ENCODE measurements at places on chromosomes 4 and X. TPM values are rescaled to one million over a fixed set of nuclear protein-coding genes. Genes with fewer than 3 reads are reported as not detected.

GRCh38 chr4:4512282-4512681 is 29.6 kb downstream of the STX18 start:
- no peak overlapping the region for H3K27ac ChIP-seq
- no peaks in the 10 kb centered on the region for H3K36me3 ChIP-seq
- H3K4me3 ChIP-seq, result no peak overlapping the region
- H3K27me3 ChIP-seq, result no peaks in the 10 kb centered on the region
- no peak for DNase-seq

JAKMIP1 gene
- total RNA-seq, result 0.49 TPM

- H3K4me3 ChIP-seq, result no peak overlapping the region
- H3K27me3 ChIP-seq, result peaks cover 7% of the 10 kb centered on the region
- no peaks in the 10 kb centered on the region for H3K36me3 ChIP-seq
Observed at GRCh38 chrX:153832728-153833127, 2.4 kb upstream of the PDZD4 start.

DNA sequence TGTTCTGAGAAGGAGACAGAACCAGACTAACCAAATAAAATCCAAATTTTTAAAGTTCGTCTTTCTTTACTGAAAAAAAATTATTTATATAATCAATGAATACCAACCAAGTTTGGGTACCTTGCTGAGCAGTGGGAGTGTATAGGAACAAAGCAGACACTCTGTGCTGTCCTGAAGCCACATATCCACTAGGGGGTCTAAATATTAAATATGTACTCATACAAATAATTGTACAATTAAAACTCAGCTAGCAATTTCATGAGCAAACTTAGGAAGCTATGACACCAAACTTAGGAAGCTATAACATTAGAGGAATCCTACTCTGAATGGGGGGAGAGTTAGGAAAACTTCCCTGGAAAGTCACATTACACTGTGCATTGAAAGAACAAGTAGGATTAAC is 582.0 kb upstream of the EPHA5 start:
- no peaks in the 10 kb centered on the region for H3K36me3 ChIP-seq
- no peak overlapping the region for H3K27ac ChIP-seq
- H3K4me1 ChIP-seq, result no peaks in the 10 kb centered on the region
- no peak for DNase-seq

GRCh38 chr4:87865288-87865687 is 32.5 kb downstream of the MEPE start:
- H3K4me1 ChIP-seq, result no peaks in the 10 kb centered on the region
- no peaks in the 10 kb centered on the region for H3K36me3 ChIP-seq
- no peak overlapping the region for H3K4me3 ChIP-seq
- DNase-seq, result no peak

DNA sequence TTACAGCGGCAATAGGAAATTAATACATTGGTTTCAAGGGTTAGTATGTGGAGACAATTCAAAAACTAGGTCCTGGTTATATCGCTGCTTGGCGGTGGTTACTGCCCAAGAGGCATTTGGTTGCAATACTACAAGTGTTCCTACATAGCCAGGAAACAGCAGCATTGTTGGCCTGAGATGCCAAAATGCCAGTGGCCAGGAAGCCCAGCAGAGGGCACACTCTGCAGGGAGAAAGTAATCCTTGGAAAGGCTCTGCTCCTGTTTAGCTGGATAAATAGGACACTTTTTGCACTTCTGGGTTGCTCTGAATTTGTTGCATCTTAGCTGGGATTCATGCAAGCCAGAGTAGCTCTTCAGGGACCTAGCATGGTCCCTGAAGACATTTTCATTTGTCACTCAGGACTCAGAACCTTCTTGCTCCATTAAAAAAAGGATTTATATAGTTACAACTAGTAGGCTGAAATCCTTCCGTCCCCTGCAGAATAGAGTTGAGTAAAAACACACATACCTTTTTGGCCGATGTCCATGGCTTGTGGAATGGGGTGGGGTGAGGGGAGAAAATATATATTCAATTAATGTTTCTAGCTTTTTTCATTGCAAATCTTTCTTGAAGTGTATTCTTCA is 8.1 kb upstream of the GPR119 start:
- no peaks in the 10 kb centered on the region for H3K4me1 ChIP-seq
- H3K27me3 ChIP-seq, result no peaks in the 10 kb centered on the region
- H3K4me3 ChIP-seq, result no peak overlapping the region
- DNase-seq, result no peak
- H3K36me3 ChIP-seq, result no peaks in the 10 kb centered on the region
- H3K27ac ChIP-seq, result no peak overlapping the region

DNA sequence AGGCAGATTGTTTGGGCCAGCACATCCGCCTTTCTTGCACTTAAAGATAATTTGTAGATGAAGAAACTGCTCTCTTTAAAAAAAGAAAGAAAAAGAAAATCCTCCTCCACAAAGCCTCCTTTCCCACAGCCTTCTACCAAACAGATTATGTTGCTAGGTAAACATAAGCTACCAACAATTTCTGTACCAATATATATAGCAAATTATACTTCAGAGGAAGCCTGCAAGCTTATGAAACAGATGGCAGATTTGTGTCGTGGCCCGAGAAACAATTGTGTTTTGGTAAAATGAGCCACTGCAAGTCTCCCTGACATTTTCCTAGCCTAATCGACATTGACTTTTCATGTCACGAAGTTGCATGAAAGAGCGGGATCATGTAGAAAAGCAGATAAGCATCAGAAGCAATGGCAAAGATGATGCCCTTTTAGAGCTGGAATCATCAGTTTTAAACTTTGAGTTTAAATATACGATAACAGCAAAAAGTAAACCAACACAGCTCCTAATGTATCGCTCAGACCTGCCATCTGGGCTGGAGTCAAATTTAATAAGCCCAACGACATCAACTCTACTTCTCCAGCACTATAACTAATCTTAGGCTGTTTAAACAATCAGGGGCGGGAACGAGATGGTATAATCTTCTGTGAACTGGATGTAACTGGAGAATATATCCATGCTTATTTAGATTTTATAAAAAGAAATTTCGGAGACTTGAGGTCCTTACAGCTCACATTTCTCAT is 94.9 kb upstream of the PLAC1 start:
- no peak overlapping the region for H3K4me3 ChIP-seq
- no peaks in the 10 kb centered on the region for H3K36me3 ChIP-seq
- no peak overlapping the region for H3K27ac ChIP-seq
- no peak for DNase-seq
- H3K4me1 ChIP-seq, result no peaks in the 10 kb centered on the region

GRCh38 chr4:3065551-3065950 is 8.8 kb downstream of the HTT-AS start:
- no peaks in the 10 kb centered on the region for H3K36me3 ChIP-seq
- no peaks in the 10 kb centered on the region for H3K27me3 ChIP-seq
- no peak overlapping the region for H3K4me3 ChIP-seq

DNA sequence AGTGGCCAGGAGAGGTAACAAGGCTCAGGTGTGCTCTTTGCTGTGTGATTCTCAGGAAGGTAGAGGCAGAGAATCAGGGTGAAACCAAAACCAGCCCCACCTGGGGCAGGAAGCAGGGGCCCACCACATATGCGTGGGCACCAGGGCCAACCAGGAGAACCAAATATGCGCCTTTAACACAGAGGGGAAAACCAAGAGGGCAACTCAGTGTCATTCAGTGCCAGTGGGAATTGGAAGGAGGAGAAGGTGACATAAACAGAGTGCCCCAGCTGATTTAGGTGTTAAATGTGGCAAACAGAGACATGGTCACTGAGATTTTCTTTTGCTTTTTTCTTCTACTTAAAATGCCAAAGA is 106.8 kb upstream of the MAMLD1 start:
- DNase-seq, result no peak
- H3K27ac ChIP-seq, result no peak overlapping the region
- no peaks in the 10 kb centered on the region for H3K27me3 ChIP-seq
- no peak overlapping the region for H3K4me3 ChIP-seq
- H3K4me1 ChIP-seq, result no peaks in the 10 kb centered on the region

MGARP gene
- 0.68 TPM for total RNA-seq

F8A3 gene
- 23.5 TPM for total RNA-seq

GRCh38 chr4:54937501-54937900 is 187.9 kb downstream of the KDR start:
- no peaks in the 10 kb centered on the region for H3K4me1 ChIP-seq
- H3K4me3 ChIP-seq, result no peak overlapping the region
- H3K27me3 ChIP-seq, result no peaks in the 10 kb centered on the region
- DNase-seq, result no peak

DNA sequence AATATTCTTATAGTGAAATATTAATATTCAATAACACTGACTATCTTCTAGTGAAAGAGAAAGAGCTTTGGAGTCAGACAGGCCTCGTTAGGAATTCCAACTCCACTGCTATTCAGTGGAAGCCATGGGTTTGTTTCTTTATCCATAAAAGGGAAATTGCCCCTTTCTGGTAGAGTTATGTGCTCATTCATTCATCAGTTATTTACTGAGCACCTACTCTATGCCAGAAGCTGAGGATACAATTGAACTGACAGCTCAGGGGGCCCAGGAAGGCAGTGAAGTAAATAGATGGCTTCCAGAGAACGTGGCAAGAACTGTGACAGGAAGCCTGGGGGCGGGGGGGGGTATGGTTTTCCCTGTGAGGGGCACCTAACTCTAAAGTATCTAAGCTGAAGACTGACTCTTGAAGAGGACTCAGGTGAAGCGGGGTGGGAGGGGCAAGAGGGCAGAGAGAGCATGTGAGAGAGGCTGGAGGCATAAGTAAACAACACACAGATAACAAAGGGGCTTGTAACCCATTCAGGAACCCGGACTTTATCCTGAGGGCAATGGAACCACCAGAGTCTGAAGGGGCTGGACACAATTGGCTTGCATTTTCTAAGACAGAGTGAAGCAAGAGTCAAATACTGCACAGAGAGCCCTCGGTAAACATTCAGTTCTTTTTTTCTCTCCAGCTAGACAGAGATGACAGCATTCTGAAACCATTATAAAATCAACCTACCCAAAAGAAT is 20.3 kb downstream of the ANXA5 start:
- H3K4me3 ChIP-seq, result no peak overlapping the region
- H3K27ac ChIP-seq, result no peak overlapping the region
- H3K4me1 ChIP-seq, result no peaks in the 10 kb centered on the region
- H3K36me3 ChIP-seq, result peaks cover 48% of the 10 kb centered on the region
- H3K27me3 ChIP-seq, result no peaks in the 10 kb centered on the region
- DNase-seq, result no peak

GRCh38 chr4:1592068-1592708 is 91.9 kb downstream of the FAM53A start:
- H3K27me3 ChIP-seq, result peaks cover 5% of the 10 kb centered on the region
- no peak overlapping the region for H3K4me3 ChIP-seq
- DNase-seq, result peak; percentile 28
- no peaks in the 10 kb centered on the region for H3K36me3 ChIP-seq
- no peak overlapping the region for H3K27ac ChIP-seq

GRCh38 chr4:163542275-163542674 is 47.8 kb downstream of the TMA16 start:
- H3K4me3 ChIP-seq, result no peak overlapping the region
- H3K27ac ChIP-seq, result no peak overlapping the region
- no peak for DNase-seq
- H3K4me1 ChIP-seq, result peaks cover 6% of the 10 kb centered on the region

- H3K36me3 ChIP-seq, result no peaks in the 10 kb centered on the region
- no peak for DNase-seq
- no peak overlapping the region for H3K27ac ChIP-seq
- no peaks in the 10 kb centered on the region for H3K27me3 ChIP-seq
Observed at GRCh38 chr4:73730867-73731266, 9.5 kb upstream of the CXCL8 start.

GRCh38 chr4:128916832-128917231 is 107.3 kb downstream of the JADE1 start:
- H3K27ac ChIP-seq, result no peak overlapping the region
- H3K27me3 ChIP-seq, result no peaks in the 10 kb centered on the region
- no peaks in the 10 kb centered on the region for H3K36me3 ChIP-seq
- H3K4me1 ChIP-seq, result no peaks in the 10 kb centered on the region

DNA sequence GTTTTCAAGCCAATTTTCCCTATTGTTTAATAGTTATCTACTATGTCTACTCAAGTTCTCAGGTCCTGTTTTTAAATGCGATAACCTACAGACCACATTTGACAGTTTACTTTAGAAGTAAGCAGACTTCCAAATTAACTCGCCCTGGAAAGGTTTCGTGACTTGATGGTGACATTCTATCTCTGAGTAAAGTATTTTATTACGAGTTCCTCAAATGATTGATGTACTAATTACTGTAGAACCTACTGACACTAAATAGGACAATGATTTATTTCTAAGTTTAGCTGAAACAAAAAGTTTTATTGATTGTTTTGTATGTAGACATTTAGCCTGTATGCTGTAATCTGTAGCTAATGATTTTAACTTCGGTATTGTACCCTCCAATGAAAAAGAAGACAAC is 1.9 kb upstream of the PPBP start:
- H3K27ac ChIP-seq, result no peak overlapping the region
- H3K4me3 ChIP-seq, result no peak overlapping the region
- H3K27me3 ChIP-seq, result no peaks in the 10 kb centered on the region
- DNase-seq, result no peak

SERPINA7 gene
- not detected for total RNA-seq

Data from sigmoid colon (tissue), 7 donors.